ENCODE measurements at places on chromosomes 12 and 14.

DNA sequence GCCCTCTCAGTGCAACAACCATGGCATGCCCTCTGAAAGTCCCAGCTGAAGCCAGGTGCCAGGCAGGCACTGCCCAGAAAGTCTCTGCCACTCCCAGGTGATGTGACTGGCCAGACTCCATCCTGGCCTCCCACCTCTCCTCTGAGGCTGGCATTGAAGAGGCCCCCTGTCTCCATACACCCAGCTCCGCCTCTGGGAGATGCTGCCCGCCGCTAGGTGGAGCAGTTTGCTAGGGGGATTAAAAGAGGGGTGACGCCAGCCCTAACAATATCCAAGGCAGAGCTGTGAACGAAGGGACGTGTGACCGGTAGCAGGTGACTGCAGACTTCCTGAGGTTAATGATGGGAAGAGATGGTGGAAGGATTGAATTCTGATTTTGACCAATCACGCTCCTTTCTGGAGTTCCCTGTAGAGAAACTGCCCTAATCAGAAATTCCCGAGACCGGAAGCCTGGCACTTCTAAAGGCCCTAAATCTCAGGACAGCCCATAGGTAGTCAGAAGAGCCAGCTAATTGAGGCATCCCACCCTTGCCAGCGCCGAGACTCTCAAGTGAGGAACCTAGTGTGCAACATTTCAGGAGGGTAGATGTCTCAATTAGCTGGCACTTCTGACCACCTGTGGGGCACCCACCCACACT is 8.3 kb upstream of the PLEK2 start:
- DNase-seq, result no peak

DNA sequence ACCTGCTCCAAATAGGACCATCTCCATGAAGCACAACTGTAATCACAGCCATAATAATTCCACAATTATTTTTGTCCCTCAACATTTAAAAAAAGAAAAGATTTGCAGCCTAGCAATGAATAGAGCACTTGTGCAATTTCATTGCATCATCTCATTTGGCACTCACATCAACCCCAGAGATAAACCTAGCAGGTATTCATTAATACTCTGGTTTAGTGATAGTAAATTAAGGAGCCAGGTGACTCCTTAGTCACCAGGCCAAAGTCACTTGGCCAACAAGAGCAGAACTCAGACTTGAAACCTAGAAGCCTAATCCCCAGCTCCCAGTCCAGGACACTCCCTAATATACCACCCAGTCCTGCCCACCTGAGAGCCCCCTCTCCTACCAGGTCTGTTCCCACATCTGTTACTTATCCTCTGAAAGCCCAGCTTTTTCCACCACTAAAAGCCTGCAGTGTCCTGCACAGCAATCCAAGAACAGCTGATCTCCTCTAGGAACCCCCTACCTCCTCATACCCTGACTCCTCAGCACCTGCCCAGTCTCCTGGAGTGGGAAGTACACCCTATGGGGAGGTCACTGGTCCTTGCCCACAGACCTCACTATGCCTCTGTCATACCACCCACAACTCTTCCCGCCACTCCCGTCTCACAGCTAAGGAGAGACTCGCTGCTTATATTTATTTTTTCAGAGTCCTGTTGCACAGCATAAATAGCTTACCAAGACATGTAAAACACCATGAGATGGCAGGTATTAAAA is 22.1 kb downstream of the OR10P1 start:
- no peak for DNase-seq

GRCh38 chr12:109488051-109488665 is 10.7 kb downstream of the UBE3B start:
- no peak for DNase-seq

DNA sequence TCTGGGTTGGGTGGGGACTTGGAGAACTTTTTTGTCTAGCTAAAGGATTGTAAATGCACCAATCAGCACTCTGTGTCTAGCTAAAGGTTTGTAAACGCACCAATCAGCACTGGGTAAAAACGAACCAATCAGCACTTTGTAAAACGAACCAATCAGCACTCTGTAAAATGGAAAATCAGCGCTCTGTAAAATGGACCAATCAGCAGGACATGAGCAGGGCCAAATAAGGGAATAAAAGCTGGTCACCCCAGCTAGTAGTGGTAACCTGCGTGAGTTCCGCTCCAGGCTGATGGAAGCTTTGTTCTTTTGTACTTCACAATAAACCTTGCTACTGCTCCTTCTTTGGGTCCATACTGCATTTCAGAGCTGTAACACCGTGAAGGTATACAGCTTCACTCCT is 1.7 kb upstream of the ACOT2 start:
- DNase-seq, result no peak

All from SW480 (cell line).